Right cardiac atrium (tissue), 5 donors: ENCODE measurements at places on chromosomes 2 and 18.

DNA sequence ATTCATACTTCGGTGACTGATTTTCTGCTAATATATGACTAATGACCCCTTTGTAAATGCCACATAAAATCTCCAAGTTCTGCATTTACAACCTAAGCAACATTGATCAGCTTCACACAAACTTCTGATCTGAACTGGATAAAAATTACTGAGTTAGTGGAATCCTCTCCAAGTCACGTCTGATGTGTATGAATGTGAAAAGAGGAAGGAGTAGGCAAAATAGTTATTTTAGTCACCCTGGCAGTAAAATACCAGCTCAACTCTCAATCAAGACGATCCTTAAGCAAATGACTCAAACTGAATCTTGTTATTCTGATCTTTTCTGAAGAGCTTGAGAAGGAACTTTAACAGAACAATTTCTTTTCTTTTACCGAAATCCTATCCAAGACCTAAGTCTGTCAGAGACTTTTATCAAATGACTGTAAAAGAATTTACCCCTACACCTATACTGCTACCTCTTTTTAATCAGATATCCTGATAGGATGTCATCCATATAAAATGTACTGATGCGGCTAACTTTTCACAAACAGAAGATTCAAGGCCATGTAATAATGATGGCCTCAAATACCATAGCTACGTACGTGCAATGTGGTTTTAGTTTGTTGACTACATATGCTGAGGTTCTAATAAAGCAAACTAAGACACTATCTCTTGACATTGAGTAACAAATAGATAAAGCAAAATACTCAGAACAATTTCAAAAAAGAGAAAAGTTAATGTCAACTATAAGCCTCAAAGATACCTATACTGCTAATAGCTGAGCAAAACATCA lies 23.7 kb downstream of the CUL3 start:
- no peak for DNase-seq

DNA sequence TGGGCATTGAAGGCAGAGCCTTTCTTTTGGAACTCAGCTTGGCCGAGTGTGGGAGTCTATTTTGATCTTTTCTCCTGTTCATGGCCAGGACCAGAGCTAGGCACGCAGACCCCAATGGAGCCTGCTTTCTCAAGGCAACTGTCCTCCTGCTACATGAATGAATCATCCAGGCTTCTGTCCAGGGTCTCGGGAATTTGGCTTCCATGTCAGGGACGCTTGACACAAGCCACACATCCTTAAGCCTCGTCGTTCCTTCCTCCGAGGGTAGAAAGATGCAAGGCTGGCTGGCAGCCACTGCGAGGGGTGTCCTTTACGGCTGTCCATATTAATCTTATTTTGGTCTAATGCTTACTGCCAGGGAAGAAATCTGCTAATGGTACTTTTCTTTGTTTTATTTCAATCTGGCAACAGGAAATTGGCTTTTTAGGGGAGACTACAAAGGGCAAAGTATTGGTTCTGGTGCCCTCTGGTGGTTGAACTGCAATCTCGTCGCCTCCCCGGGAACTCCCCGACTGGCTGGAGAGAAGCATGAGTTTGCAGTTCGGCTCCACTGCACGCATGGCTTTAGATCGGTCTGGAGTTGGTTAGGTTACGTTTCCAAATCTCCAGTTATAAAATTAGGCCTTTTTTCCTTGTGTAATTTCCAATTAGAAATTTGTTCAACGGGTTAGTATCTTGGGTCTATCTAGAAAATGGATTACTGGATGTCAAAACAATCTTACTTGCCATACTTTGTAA lies 135.2 kb downstream of the ALPK2 start:
- peak; percentile 86 for DNase-seq

DNA sequence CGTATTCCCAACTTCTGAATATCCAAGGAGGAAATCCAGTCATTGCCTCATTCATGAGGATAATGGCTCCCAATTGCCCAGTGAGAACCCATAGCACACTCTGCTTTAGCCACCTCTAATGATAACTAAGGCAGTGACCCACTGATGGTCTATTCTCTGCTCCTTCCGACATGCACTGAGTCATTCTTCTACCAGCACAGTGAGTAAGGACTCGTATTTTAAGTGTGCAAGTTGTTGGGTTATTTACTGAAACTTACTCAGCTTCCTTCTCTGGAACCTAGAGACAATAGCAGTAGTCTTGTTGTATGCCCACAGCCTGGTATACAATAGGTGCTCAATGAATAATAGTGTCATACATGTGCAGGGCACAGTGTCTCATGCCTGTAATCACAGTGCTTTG lies 81.1 kb upstream of the ZNF397 start:
- no peak for DNase-seq

GRCh38 chr2:180573951-180574350 lies 406.5 kb upstream of the UBE2E3 start:
- no peak for DNase-seq

DNA sequence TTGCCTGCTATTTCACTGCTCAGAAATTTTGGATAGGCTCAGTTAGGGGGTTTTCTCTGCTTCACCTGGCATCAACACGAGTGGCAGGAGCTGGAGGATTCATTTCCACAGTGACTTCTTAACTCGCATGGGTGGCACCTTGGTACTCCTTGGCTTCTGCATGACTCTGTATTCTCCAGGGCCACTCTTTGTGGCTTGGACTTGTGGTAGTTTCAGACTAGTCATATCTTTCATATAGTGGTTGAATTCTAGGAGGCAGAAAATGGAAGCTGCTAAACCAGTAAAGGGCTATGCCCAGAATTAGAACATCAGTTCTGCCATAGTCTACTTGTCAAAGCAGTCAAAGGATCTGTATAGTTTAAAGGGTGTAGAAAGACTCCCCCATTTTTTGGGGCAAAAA lies 6.8 kb downstream of the MAIP1 start:
- DNase-seq = no peak

DNA sequence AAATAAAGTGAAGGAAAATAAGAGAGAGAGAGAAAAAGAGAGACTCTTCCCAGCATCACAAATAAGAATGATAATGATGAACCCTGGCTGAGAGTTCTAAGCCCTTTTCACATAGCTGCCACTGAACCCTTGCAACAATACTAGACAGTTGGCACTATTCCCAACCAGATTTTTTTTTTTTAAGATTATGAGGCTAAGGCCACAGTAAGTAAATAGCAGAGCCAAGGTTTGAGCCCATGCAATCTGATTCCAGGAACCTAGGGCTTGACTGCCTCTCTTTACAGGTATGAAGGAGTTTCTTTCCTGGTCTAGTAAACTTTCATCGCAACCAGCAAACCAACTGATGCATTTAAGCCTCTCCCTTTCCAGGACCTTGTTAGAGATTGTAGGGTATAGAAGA lies 424.6 kb downstream of the NCKAP5 start:
- no peak for DNase-seq

DNA sequence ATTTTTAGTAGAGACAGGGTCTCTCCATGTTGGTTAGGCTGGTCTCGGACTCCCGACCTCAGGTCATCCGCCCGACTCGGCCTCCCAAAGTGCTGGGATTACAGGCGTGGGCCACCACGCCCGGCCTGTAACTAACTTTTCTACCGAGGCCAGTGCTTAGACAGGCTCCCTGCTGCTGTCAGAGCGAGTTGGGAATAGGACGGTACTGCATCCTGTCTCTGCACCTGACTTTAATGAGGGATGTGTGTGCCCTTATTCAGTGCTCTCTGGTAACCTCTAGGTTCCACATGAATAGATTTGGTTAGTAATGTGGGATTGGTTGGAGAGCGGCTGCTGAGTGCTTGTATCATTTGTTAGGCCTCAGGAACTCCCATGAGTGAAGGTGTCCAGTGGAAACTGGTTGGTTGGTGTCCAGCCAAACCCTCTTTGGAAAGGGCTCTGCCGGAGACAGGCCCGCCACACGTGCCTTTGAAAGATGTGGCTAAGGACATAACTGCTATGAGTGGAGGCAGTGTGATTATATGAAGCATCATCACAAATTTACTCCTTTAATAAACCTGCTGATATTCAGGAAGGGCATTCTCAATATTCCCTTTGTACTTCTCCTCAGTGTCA lies 36.6 kb downstream of the MYOM1 start:
- DNase-seq = no peak

- no peak for DNase-seq
Measured at GRCh38 chr18:446941-447560, 53.5 kb downstream of the COLEC12 start.

- no peak for DNase-seq
Measured at GRCh38 chr2:230778350-230779063, 65.9 kb downstream of the CAB39 start.

GRCh38 chr2:61493523-61493942 lies 22.6 kb upstream of the USP34 start:
- DNase-seq = no peak

GRCh38 chr2:89767572-89768435 lies 1076.3 kb downstream of the RPIA start:
- peak; percentile 87 for DNase-seq

DNA sequence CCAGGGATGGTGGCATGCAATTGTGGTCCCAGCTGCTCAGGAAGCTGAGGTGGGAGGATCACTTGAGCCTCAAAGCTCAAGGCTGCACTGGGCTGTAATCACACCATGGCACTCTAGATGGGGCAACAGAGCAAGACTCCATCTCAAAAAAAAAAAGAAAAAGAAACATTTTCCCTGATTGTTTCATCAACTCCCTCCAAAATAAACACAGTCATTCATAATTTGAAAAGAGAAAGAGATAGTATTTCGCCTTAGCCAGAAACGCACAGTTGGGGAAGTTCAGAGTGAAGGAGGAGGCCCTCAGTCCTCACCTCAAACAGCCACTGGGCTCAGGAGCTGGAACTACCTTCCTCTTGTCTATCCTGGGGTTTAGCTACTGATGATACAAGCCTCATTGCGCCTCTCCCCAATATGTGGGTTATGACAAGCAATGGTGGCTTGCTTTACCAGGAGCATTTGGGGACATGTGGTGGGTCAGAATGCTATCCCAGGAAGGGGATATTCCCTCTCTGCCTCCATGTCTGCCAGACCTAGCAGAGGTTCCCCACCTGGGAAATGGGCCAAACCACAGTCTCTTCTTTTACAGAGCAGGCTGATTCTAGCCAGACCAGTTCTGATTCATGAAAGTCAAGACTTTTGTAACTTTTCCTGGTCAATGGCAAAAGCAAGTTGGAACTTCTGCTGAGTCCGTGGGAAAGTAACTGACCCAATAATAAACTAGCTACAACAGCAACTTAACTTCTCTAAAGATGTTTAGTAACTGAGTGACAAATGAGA lies 22.2 kb upstream of the TMEM87B start:
- no peak for DNase-seq

GRCh38 chr2:23294238-23294637 lies 90.7 kb upstream of the KLHL29 start:
- no peak for DNase-seq

DNA sequence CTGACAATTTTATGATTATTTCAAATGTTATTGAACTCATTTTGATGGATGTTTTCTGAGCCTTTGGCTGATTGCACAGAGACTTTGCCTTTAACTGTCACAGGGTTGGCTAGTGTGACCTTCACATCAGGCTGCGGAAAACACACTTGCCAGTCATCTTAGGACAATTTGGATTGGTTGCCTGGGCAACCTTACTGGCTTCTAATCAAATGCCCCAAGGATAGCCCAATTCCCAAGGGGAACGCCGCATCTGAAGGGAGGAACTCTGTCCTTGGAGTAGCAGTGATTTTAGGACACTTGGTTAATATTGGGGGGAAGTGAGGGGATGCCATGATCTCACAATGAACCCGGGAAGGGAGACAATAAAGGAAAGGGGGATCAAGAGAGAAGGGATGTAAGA lies 29.5 kb downstream of the OSBPL6 start:
- no peak for DNase-seq

GRCh38 chr2:238259061-238260020 lies 19.5 kb upstream of the HES6 start:
- no peak for DNase-seq

GRCh38 chr18:51195451-51196117 lies 1.9 kb downstream of the MEX3C start:
- DNase-seq = no peak

GRCh38 chr2:99543247-99543646 lies 53.4 kb upstream of the REV1 start:
- DNase-seq = no peak
